ENCODE measurements at places on chromosomes 13 and 19.

DNA sequence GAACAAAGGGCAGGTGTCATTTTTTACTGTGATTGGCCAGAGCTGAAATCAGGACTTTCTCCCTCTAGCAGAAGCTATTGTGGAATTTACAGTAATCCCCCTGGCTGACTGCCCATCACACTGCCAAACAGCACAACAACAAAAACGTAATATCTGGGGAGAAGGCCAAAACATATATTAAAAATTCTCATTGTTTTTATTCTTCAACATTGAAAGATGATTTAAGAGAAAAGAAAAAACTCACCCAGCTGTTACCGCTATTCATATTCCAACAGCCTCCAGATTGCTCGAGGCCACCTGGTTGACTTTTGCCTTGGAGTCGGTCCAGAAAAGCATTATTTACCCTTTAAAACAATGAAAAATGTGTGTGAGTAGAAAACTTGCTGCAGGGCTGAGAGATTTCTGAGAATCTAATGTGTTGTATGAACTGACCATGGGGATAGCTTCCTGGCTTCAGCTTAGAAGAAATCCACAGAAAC lies 97.2 kb downstream of the EPSTI1 start:
- no peak for DNase-seq

DNA sequence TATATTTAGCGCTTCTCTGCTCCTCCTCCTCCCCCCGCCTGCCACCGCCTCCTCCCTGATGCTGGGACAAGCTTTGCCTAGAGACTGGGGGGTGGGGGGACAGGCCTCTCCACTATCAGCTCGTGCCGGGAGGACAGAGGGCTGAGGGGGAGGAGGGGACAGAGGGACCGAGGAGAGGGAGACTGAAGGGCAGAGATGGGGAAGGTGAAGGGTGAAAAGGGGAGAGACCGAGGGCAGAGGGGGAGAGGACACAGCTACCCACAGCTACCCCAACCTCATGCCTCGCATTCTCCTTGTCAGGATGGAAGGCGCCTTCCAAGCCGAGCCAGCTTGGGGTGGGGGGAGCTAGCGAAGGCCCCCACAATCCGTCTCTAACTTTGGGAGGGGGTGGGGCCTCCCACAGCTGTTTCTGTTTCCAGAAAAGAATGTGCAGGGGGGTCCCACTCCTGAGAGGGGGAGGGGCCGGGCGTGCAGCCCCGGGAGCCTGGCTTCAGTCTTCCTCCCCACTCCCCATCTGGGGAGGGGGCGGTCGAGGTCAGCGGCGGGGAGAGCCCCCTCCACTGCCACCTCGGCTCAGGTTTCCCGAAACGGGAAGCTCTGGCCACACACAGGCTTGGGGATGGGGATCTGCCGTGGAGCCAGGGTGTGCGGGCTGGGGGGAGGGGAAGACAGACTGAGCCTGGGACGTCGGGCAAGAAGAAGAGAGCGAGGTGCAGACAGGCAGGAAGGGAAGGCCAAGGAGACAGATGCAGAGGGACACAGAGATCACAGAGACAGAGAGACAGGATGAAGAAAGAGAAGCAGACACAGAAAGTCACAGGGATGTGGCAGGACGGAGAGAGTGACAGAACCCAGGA lies 1.6 kb downstream of the DACT3 start:
- no peak for DNase-seq

- DNase-seq: no peak
These were observed 26.9 kb downstream of the UFM1 start for GRCh38 chr13:38376546-38376945.

GRCh38 chr19:40273469-40274360 lies 11.4 kb downstream of the AKT2 start:
- DNase-seq: no peak

DNA sequence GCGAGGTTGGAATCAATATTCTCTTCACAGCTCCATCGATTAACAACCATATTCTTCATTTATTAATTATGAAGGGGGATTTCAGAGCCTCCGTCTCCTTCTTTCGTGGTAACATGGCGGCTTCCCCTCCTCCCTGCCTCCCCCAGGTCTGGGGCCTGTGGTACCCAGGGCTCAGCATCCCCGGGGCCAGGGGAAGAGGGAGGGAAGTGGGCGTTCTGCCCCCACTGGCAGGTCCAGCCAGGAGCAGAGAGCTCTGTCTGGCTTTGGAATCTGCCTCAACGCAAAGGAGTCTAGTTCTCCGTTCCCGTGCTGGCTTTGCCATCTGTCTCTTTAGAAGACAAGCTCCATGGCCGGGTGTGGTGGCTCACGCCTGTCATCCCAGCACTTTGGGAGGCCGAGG lies 37.8 kb upstream of the ONECUT3 start:
- no peak for DNase-seq

DNA sequence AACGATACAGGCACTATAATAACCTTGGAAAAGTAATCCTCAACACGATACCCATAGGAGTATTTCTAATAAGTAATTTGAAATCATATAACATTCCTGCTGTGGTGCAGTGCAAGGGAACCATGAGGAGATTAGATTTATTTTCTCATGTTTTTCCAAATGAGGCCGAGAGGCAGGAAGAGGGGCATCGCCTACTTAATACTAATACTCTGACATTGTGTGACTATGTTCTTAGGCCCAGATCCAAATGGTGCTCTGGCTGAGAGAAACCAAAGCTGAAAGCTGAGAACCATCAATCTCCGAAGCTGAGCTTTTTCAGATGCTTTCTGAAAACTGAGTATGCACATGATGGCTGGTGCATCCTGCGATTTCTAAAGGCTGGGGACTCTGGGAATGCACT lies 248.0 kb upstream of the MAB21L1 start:
- no peak for DNase-seq

- no peak for DNase-seq
These were observed 53.6 kb downstream of the SMARCA4 start for GRCh38 chr19:11014403-11014911.

DNA sequence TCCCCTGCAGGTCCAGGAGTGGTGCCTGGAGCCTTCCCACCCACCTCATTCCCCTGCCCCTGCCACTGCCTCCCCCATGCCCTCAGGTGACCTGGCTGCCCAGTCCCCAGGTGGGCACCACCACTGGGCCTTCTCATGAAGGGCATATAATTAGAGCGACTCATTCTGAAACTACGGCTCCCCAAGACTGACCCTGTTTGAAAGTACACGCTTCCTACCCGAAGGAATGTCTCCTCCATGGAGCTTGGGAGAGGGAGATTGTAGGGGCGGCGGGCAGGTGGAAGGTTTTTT lies 52.6 kb downstream of the GPR12 start:
- DNase-seq: no peak

DNA sequence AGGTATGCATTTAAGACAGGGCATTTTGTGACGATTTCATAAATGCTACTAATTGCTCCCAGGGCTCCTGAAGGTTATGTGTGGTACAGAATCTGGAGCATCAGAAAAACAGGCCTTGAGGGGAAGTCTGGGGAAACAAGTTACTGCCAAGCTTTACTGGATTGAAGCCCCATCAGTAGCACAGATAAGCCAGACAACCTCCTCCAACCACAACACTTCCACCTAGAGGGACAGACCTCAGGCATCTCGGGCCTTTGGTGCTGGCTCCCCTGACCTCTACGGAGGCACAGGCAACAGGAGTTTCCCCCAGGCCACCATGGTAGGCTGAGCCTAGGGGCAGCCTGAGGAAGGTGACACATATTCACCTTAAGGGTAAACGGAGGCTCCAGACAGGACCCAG lies 54.1 kb downstream of the ABCC4 start:
- no peak for DNase-seq

Measured in C1 segment of cervical spinal cord (tissue), 14 donors.